ENCODE measurements at places on chromosomes 5 and 9.

DNA sequence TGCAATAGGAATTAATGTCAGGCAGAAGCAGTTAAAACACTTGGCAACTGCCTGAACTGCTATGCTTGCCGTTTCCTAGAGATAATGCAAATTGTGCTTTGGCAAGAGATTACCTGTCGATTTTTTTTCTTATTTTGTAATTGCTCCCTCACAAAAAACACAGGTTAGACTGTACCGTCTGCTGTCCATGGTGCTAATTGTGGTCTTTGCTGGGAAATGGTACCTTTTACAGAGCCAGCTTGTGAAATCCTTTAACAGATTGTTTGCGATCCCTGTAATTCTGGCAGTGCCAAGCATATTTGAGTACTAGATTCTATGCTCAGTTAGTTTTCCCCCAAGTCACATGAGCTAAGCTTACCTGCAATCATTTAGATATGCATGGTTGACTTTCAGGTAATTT is 2125.8 kb upstream of the WWC1 start:
- no peak for DNase-seq

DNA sequence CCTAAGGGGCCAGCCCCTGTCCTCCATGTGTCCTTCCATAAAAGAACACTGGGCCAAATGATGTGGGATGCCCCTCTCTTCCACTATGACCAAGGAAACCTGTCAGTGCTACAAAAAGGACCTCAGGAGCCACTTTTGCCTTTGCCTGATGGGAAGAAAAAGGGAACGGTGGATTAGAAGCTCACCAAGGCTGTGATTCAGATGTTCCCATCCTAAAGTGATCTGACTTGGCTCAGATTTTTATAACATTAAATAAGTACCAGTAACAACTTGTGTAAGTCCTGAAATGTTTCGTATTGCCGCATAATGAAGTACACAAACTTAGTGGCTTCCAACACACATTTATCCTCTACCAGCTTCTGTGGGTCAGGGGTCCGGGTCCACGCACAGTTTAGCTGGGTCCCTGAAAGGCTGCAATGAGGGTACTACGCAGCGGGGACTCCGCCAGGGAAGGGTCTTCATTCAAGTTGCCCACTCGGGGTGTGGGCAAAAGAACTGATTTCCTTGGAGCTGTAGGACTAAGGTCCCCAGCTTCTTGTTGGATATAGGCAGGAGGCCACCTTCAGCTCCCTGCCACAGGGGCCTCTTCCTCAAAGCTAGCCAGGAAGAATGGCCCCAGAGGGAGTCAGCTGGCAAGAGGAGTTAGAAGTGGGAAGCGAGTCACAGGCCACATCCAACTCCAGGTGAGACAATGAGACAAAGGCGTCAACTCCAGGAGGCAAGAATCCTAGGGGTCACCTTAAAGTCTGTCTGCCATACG is 60.4 kb downstream of the RAPGEF1 start:
- no peak for DNase-seq

GRCh38 chr9:109831998-109832658 is 52.1 kb downstream of the PALM2AKAP2 start:
- no peak for DNase-seq

DNA sequence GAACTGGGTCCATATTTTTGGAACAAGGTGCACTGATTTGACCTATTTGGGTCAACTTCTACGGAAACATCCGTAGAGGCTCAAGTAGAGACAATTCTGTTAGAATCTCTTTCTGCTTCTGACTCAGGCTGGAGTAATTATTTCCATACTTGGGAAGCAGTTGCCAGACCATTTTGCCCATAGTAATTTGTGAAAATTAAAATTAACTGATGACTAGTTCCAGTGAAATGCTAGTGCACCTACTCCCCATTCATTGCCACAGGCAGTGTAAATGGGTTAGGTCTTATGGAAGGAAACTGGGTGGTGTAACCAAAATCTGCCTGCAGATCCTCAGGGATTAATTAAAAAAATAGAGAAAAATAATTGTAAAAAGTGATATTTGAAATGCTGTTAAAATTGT is 201.1 kb downstream of the TENT4A start:
- DNase-seq: no peak

- no peak for DNase-seq
Observed at GRCh38 chr5:39533749-39534148, 109.0 kb upstream of the DAB2 start.

DNA sequence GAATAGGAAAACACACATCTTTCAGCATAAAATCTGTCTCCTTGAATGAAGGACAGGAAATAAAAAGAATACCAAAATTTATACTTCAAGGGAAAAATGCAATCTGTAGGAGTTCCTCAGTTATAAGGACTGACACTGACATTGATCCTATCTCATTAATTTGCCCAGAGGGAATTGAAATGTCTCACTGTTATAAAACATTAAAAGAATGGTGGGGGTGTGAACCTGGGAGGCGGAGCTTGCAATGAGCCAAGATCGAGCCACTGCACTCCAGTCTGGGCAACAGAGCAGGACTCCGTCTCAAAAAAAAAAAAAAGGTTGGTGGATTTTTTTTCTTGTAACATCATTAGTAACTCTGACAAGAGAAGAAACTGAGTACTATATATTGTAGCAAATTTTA is 60.8 kb downstream of the TTLL11 start:
- DNase-seq: no peak

DNA sequence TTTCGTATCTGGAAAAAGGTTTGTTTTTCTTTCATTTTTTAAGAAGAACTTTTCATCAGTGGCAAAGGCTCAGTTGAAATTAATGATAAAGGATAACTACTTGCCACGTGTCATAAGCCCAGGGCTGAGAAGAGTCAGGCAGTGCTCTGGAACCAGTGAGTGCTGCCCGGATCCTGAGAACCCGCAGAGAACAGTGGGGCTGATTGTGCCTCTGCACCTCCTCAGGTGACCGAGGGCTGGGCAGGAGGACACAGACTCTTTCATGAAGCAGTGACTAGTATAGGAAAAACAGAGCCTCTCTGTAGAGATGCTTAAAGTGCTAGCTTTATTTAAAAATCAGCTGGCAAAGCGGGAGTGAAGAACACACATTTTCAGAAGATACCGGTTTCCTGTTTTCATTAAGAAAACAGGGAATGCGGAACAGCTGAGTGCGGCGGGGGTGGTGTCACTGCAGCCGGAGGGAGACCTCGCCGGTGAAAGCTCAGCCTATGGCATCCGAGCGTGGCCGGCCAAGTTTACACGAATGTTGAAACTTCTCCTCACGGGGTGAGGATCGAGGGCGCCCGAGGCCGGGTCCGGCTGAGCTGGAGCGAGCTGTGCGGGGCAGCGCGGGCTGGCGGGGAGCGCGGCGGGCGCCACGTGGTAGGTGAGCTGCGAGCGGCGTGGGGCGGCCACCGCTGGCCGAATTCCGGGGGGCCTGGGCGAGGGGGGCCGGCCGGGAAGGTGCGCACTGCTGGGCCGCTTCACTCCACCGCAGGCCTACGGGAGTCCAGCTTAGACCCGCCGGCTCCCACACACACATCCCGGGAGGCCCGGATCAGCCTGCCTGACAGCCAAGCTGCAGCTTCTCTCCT is 134.7 kb upstream of the DMRT1 start:
- DNase-seq: no peak

GRCh38 chr9:129610473-129611306 is 10.2 kb downstream of the C9orf50 start:
- peak; percentile 46 for DNase-seq

DNA sequence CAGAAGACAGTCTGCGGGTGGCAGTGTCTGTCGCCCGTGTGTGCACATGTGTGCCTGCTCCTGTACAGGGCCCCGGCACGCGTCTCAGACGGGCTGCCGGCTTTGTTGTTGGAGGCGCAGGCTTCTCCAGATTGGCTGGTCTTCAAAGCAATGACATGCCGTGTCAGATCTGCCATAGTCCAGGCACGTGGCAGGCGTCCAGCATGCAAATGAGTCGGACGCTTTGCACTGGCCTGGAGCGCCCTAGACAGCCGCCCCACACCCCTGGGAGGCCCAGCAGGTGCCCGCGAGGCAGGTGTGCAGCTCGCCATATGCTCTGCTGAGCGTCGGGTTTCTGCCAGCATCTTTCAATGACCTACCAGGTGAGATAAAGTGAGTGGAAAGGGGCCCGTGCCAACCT is 71.5 kb downstream of the GADD45G start:
- DNase-seq: no peak

DNA sequence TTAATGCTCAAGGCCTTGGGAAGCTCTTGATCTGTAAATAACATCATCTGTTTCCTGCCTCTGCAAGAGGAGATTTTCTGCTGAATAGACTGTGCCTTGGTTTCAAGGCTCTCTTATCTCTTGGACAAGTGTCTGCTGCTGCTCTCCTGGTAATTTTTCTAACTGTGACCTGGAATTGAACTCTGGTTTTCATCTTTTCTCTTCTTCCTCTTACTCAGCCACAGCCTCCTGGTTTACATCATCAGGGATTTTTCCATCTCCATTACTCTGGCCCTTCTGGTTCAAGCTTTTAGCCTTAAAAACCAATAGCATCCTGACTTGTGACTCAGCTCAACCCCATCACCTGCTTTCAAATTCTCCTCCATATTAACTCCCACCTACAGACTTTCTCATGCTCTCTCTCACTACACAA is 49.6 kb upstream of the ITGA1 start:
- no peak for DNase-seq

DNA sequence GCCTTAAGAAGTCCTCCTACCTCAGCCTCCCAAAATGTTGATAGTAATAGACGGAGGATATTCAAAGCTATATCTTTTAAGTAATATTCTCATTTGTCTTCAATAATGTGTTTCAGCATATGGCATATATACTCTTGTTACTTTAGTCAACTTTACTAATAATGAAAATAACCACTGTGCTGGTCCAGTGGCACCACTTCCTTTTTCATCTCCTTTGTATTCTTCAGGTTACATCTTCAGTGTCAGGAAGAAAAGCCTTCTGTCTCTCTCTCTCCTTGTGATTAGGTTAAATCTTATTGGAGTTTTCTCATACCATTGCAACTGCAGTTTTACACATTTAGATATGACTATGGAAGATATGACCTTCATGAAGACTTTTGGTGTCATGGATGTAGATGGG is 31.3 kb downstream of the PARP8 start:
- no peak for DNase-seq

DNA sequence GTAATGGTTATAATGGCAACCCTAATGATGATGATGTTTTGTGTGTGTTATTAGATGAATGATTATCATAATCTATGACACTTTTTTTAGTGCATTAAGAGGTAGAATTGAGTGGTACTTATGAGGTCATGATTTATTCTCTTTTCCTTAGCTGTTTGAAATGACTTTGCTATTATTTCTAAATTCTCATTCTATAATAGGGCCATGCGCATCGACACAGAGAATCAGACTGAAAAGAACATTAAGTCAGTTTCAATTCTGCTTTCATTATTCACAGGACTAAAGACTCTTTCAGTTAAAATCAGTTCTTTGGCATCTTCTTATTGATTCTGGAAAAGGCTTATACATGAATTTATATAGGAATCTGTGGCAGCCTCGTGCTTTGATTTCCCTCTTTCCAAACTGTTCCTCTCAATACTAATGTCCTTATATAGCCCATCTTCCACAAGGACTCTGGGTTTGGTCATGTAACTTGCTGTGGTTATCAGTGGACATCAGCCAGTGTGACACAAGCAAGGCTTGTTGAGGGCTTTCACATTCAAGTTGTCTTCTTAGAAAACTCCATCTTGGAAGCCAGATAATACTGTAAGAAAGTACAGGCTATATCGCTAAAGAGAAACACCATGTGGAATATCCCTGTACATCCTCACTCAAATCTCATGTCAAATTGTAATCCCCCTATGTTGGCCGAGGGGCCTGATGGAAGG is 140.3 kb upstream of the CHD1 start:
- no peak for DNase-seq

DNA sequence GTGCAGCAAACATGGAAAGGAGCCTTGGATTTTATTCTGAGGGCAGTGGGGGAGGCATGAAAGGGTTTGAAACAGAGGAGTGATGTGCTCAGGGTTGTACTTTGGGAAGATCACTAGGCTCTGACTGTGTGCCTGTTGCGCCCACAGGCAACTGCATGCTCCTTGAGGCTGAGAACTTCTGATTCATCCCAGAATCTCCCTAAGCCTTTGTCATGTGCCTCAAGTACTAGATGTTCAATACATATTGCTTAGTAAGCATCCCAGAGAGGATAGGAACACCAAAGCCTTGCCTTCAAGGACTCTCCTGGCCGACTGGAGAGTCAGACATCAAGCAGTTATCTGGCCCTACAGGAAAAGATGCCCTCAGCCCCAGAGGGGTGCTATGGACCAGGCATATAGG is 54.1 kb downstream of the ARHGEF37 start:
- no peak for DNase-seq

DNA sequence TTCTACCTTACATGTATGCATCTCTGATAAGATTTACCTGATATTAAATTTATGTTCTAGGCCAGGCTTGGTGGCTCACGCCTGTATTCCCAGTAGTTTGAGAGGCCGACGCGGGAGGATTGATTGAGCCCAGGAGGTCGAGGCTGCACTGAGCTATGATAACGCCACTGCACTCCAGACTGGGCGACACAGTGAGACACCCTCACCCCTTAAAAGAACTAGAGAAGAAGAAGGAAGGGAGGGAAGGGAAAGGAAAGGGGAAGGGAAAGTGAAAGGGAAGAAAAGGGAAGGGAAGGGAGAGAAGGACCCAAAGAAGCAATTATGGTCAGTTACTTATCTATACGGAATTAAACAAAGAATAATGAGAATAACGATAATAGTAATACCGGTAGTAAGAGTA is 1.2 kb upstream of the RFK start:
- no peak for DNase-seq

- DNase-seq: no peak
Observed at GRCh38 chr5:150065886-150066285, 20.5 kb downstream of the CSF1R start.

GRCh38 chr5:39519566-39520231 is 94.9 kb upstream of the DAB2 start:
- DNase-seq: no peak

GRCh38 chr5:157457391-157457790 is 2.6 kb upstream of the NIPAL4 start:
- DNase-seq: no peak

- no peak for DNase-seq
Observed at GRCh38 chr5:154995679-154996078, 17.9 kb upstream of the KIF4B start.

GRCh38 chr9:30796764-30797163 is 1587.7 kb upstream of the ACO1 start:
- DNase-seq: no peak
